Nephron progenitor cell (in vitro differentiated cells): ENCODE measurements at places on chromosomes 11 and 22.
A peak's percentile ranks its signal among the peaks of the same experiment; 100 is the strongest.

GRCh38 chr11:84437071-84437980 lies 1151.2 kb upstream of the CCDC90B start:
- peak; percentile 52 for DNase-seq

DNA sequence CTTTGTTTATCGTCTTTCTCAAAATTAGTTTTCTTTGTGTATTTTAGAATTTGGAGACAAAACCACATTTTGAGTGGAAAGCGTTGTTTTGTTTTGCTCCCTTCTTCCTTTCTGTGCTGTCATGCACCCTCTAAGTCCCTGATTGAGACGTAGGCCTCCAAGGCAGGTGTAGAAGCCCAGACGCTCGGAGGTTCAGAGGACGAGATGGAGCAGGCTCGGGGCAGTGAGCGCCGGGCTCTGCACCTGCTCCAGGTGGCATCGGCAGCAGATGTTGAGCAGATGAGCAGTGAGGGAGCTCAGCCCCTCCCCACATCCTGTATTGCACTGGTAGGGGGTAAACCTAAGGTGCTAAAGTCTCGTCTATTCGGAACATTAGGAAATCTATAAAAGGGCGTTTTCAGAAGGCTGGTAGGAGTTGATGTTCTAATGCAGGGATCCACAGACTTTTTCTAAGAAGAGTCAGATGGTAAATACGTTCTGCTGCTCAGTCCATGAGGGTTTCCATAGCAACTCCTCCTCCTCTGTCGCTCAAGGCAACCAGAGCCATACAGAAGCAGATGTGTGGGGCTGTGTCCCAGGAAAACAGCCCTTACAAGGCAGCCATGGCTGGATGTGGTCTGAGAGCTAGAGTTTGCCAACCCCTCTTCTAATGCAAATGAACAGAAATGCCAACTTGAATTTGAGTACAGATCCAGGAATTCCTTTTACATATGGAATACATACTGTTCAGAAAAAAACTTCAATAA lies 724.2 kb downstream of the BRD1 start:
- no peak for DNase-seq

DNA sequence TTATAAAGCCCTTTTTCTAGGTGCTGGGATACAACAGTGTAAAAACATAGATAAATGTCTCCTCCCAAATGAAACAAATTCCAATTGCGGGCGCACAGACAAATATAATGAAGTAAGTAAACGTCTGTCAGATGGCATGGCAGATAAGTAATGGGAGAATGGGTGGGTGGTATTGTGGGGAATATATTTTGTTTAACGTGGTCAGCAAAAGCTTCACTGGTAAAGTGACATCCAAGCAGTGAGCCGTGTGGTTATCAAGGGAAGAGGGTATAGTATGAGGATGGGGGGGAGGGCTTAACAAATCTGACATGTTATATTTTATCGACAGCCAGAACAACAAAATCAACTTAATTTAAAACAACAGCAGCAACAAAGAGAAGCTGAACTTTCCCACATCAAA lies 1.2 kb downstream of the SVIP start:
- no peak for DNase-seq

DNA sequence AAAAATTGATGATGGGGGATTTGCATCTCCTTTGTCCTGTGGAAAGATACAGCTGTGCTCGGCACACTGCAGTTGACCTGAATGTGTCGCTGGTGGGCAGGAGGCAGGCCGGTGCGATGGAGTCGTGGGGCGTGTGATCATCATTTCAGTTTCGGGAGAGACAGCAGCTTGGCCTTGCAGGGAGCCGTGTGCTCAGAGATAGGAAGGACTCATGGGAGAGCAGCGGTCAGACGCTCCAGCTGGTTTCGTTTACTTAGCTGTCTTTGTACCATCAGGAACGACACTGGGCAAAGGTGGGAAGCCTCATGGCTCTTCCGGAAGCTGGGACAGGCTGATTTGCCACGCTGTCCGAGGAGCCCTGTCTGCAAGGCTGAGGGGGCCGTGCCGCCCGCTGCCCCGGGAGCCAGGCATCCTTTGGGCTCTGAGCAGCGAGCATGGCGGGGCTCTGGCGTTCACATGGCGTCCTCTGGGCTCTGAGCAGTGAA lies 32.7 kb downstream of the GRAMD4 start:
- no peak for DNase-seq

GRCh38 chr22:31748490-31748889 lies 1.4 kb downstream of the PRR14L start:
- no peak for DNase-seq

- no peak for DNase-seq
Measured at GRCh38 chr11:45795379-45795778, 9.6 kb upstream of the SLC35C1 start.

DNA sequence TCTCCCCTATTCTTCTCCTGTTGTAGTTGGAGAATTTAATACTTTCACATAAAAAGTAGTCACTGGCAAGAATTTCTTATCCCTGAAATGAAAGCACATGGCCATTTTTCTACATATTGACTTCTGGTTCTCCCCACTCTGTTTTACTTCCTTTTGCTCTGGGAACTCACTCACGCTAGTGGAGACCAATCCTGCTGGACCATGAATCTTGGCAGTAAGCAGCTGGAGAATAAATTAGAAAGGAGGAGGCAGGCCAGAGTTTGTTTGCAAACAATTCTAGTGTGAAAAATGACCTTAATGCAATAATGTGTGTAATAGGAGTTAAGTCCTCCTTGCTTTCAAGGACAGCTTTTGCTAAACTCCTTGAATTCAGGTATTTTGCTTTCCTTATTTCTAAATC lies 412.3 kb upstream of the CHORDC1 start:
- no peak for DNase-seq

DNA sequence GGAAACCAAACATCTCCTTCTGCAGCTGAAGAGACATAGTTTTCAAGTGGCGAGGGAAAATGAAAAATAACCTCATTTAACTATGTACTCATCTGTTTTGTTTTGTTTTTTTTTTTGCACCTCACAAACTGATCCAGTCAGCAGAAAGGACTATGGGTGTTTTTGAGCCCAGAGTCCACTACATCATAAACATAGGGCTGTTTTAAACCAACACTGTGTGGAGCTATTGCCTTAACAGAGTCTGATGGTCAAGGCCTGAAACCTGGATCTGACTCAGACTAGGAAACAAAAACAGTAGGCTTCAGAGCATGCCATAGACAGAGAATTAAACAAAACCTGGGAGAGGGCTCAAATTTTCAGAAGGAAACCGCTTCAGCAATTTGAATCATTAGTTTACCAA lies 99.3 kb upstream of the FSHB start:
- no peak for DNase-seq

GRCh38 chr11:94504689-94505293 lies 7.5 kb upstream of the C11orf97 start:
- peak; percentile 10 for DNase-seq

GRCh38 chr11:272195-272930 lies 5.8 kb upstream of the NLRP6 start:
- DNase-seq = no peak

GRCh38 chr11:128686745-128687177 lies 7.1 kb upstream of the FLI1 start:
- peak; percentile 59 for DNase-seq

GRCh38 chr22:46443850-46444389 lies 93.5 kb downstream of the CELSR1 start:
- peak; percentile 37 for DNase-seq

GRCh38 chr22:48429446-48430020 lies 1398.1 kb downstream of the BRD1 start:
- no peak for DNase-seq

DNA sequence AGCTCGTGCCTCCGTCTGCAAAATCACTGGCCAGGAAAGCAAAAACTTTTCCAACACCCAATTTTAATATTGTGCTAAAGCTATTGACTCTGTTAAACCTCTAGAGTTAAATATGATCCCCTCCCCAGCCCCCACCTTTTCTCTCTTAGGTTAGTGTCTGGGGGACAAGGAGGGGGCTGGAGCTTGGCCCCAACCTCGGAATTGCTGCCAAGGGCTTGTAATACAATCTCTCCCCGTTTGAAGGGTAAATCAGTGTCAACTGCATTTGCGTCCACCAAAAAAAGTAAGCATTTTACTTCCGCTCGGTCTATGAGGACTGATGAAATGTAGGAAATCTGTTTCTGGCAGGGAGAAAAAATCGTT lies at the start of gene GAS2:
GAS2 (plus strand) TSS at position 287 of the 363 bp plus-strand sequence. CDS start 8,259 bp downstream, outside the sequence.
- peak; percentile 18 for DNase-seq
